Stimulated activated CD4-positive, alpha-beta T cell treated with anti-CD3 and anti-CD28 coated beads, Interleukin-15, amount 100 ng/mL, for 1 hour (primary cell): ENCODE measurements at places on chromosomes 7 and 10.

GRCh38 chr7:129790136-129790535 is 162.6 kb downstream of the UBE2H start:
- DNase-seq, result no peak

DNA sequence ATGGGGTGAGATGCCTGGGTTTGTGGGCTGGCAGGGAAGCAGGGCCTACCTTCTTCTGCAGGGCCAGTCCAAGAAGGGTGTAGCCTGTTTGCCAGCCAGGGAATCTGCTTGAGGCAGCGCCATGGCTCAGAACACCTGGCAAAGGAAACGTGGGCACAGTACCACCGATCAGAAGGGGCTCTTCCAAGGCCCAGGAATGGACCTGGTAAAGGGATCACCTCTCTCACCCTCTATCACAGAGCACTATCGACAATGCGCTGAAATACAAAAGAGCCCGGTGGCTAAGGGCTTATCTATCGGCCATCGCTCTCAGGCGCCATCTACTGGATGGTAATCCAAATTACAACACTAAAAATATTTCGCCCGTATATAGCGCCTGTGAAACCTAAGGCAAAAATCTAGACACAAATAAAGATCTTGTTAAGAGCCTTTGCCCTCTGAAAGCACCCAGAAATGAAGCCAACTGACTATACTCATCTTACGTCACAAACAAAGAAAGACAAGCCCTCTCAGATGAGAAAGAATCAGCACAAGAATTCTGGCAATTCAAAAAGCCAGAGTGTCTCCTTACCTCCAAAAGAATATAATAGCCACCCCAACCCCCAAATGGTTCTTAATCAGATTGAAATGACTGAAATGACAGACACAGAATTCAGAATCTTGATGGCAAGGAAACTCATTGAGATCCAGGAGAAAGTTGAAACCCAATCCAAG is 217.8 kb upstream of the HPS1 start:
- DNase-seq, result no peak

- DNase-seq, result no peak
These were observed 145.8 kb upstream of the IMMP2L start for GRCh38 chr7:111708072-111708471.

GRCh38 chr10:101903827-101904550 is 60.4 kb upstream of the KCNIP2 start:
- no peak for DNase-seq

GRCh38 chr10:26733750-26734568 is 36.5 kb downstream of the PDSS1 start:
- no peak for DNase-seq

DNA sequence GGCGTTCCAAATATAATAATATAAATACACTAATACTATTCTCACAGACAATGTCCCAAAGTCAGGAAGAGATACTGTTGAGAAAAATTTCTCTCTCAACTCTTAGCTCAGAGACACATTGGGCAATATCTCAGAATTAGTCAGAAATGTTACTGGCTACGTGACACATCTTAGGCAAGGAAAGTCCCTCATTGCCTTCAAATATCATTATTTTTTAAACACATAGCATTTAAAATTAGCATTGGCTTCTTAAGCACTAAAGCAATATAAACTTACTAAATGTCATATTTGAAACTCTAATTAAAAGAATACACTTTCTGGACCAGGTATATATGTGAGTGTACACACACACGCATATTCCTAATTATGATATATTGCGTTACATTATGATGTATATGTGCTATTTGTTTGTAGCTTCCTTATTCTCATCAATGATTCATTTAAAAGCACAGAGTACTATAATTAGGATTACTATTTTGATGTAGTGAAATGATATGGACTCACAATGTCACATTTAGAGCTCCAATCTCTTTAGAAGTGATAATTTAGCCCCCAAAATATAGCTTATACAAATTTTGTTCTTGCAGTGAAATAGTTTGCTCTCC is 255.8 kb downstream of the TWIST1 start:
- no peak for DNase-seq

GRCh38 chr10:38027986-38028385 is 17.5 kb downstream of the ZNF33A start:
- DNase-seq, result no peak

GRCh38 chr10:3206511-3207157 is 34.1 kb upstream of the PITRM1 start:
- DNase-seq, result no peak

GRCh38 chr7:102306916-102307677 is 20.4 kb downstream of the SH2B2 start:
- DNase-seq, result no peak

- no peak for DNase-seq
These were observed 31.1 kb downstream of the JAZF1 start for GRCh38 chr7:28149291-28150101.

GRCh38 chr10:59366290-59366689 is 3.9 kb upstream of the FAM13C start:
- DNase-seq, result no peak

DNA sequence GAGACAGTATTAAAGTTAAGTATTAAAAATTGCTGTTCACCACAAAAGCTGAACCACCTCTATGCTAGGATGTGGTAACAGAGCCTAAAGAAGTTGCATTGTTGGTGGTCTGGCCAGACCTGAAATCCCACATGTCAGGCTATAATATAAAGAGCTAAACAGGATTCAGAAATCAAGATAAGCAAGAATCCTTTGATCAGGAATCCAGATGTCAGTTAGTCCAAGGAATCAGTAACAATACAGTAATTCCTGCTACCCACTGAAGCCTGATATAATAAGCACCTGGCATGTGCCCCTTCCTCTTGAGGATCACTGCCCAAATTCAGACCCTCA is 48.9 kb downstream of the ZNF277 start:
- DNase-seq, result no peak

- DNase-seq, result no peak
These were observed 210.4 kb downstream of the PAXIP1 start for GRCh38 chr7:154792436-154793055.

GRCh38 chr7:141073173-141073640 is 657 bp upstream of the TMEM178B start:
- DNase-seq, result no peak

- DNase-seq, result no peak
These were observed 275.2 kb downstream of the PHTF2 start for GRCh38 chr7:78073609-78074382.

DNA sequence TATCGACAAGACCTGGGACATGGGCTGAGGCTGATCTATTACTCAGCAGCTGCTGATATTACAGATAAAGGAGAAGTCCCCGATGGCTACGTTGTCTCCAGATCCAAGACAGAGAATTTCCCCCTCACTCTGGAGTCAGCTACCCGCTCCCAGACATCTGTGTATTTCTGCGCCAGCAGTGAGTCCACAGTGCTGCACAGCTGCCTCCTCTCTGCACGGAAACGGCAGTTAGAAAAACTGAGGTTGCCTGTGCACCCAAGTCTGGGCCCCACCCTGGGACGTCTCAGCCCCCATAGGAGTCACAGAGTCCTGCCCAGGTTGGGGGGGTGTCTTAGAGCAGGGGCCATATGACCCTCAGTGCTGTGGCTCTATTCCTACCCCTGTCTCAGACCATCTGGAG is 167.4 kb upstream of the PRSS58 start:
- DNase-seq, result no peak

DNA sequence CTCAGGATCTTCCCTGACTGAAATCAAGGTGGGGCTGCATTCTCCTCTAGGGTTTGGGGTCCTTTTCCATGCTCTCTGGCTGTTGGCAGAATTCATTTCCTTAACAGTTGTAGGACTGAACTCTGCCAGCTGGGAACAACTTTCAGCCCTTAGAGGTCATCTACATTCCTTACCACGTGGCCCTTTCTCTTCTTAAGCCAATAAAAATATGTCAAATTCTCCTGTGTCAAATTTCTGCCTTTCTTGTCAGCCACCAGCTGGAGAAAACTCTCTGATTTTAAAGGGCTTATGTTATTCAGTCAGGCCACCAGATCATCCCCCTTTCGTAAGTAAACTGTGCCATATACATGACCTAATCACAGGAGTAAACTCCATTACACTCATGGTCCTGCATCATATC is 95.3 kb upstream of the IL6 start:
- DNase-seq, result no peak

GRCh38 chr7:15308821-15309220 is 253.0 kb downstream of the AGMO start:
- no peak for DNase-seq

GRCh38 chr7:134088199-134088598 is 38.9 kb upstream of the LRGUK start:
- DNase-seq, result no peak

DNA sequence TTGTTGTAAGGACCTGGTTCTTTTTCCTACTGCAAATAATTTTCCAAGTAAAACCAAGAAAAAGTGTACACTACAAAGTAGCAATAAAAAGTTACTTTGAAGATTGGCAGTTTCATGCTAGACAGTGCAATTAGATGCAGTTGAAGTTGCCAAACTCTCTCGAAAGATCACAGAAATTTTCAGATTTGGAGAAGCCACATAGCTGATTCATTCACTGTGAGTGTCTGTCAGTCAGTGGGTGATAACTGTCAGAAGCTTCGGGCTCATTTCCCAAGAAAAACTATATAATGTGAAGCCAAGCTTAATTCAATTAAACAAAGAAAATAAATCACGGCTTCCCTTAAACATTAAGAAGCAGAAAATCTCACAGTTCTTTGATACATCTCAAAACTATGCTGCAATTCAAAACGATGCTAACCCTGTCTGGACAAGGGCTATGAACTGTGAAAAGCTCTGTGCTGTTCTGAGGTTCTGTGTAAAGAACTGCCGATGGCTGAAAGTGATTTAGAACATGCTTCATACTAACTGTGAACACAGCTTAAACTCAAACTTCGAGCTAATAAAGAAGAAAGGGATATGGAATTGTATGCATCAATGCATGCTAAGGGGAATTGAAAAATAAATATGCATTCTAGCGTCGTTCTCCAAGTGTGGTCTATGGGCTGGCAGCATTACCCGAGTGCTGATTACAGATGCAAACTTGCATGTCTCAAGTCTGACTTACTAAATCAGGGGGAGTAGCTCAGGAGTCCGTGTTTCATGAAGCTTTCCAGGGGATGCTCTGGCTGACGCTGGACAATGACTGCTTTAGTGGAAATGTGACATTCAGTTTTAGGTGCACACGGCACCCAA is 557.4 kb downstream of the CALN1 start:
- no peak for DNase-seq

GRCh38 chr10:68423522-68423921 is 16.4 kb upstream of the RUFY2 start:
- DNase-seq, result no peak

GRCh38 chr7:140242057-140243031 is 65.6 kb upstream of the KDM7A start:
- DNase-seq, result no peak

DNA sequence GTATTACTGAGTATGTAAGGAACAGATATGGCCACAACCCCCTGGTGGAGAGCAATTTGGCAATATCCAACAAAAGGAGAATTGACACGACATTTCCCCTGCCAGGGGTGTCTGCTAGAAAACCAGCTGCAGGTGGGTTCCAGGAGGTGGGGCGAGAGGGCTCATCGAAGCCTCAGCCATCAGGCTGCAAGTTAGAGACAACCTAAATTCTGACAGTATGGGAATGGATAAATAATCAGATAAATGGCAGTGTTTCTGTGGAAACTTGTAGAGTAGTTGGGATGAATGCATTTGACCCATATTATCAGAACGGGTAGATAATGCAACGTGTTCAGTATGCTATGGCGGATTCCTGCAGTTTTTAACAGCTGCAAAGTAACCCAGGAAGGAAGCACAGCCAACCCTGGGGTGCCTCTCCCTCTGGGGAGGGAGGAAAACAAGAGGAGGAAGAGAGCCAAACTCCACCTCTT is 3.5 kb downstream of the TMEM273 start:
- no peak for DNase-seq

DNA sequence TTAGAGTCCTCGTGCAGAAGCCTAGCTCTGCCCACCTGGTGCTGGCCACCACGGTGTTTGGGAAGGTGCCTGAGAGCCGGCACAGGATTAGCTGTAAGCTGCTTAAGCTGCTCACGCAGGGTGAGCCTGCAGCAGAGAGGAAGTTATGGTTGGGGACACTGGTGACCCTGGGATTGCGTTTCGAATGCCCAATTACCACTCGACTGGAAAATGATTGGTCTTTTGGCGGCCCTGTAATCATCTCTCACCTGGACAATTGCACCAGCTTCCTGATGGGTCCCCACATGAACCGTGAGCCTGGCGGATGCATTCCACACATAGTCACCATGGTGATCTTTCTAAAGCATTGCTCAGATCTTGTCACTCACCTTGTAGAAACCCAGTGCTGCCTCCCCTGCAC is 442.3 kb upstream of the ZMIZ1 start:
- DNase-seq, result no peak

GRCh38 chr7:141043616-141044015 is 28.9 kb upstream of the MRPS33 start:
- DNase-seq, result no peak

- no peak for DNase-seq
These were observed 45.9 kb upstream of the WDR11 start for GRCh38 chr10:120805014-120805812.

- DNase-seq, result no peak
These were observed 130.0 kb upstream of the BTBD16 start for GRCh38 chr10:122140941-122141623.
